ENCODE measurements at places on chromosomes 5 and 9. TPM values are rescaled to one million over a fixed set of nuclear protein-coding genes. Genes with fewer than 3 reads are reported as not detected.

FBXL7 gene
- 2.6 TPM for polyA plus RNA-seq

EIF4E1B gene
- polyA plus RNA-seq: not detected

ANKH gene
- polyA plus RNA-seq: 45.9 TPM

SLC9A3 gene
- 1.2 TPM for polyA plus RNA-seq

LCN15 gene
- not detected for polyA plus RNA-seq

ERCC8 gene
- polyA plus RNA-seq: 12.7 TPM

IL13 gene
- not detected for polyA plus RNA-seq

KIAA0825 gene
- polyA plus RNA-seq: 3.0 TPM

PCDHGA9 gene
- 0.61 TPM for polyA plus RNA-seq

PCDHGA12 gene
- 8.5 TPM for polyA plus RNA-seq

C5orf46 gene
- polyA plus RNA-seq: 0.43 TPM

BHMT gene
- not detected for polyA plus RNA-seq

NSMF gene
- polyA plus RNA-seq: 13.7 TPM

TLR4 gene
- 5.1 TPM for polyA plus RNA-seq

DENND4C gene
- 11.8 TPM for polyA plus RNA-seq

TRIM36 gene
- polyA plus RNA-seq: not detected

ANKRD31 gene
- not detected for polyA plus RNA-seq

EPB41L4A gene
- 0.42 TPM for polyA plus RNA-seq

SHISAL2B gene
- polyA plus RNA-seq: not detected

CTSL gene
- polyA plus RNA-seq: 410 TPM

ADGRV1 gene
- polyA plus RNA-seq: not detected
